Substantia nigra (tissue), 51 donors: ENCODE measurements at places on chromosomes 4 and X.

- no peak for DNase-seq
Measured at GRCh38 chr4:177671387-177671786, 229.2 kb upstream of the AGA start.

- DNase-seq, result no peak
Measured at GRCh38 chr4:77269505-77269904, 112.5 kb downstream of the CCNG2 start.

DNA sequence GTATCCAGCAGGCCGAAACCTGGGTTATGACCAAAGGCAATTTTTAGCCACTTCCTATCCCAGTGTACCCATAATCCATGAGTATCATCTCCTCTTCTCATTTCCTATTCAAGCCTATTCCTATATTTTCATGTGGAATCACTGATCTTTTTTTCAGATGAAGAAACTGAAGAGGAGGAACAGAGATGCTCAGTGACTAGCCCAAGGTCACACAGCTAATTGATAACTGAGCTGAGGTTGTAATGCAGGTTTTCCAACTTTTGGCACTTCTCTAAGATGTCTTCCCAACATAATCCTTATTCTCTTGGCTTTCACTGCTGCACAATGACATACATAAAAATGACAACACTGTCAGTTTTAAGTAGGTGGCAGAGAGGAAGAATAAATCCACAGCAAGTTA, 15.3 kb downstream of the GRIA3 start:
- no peak for DNase-seq

DNA sequence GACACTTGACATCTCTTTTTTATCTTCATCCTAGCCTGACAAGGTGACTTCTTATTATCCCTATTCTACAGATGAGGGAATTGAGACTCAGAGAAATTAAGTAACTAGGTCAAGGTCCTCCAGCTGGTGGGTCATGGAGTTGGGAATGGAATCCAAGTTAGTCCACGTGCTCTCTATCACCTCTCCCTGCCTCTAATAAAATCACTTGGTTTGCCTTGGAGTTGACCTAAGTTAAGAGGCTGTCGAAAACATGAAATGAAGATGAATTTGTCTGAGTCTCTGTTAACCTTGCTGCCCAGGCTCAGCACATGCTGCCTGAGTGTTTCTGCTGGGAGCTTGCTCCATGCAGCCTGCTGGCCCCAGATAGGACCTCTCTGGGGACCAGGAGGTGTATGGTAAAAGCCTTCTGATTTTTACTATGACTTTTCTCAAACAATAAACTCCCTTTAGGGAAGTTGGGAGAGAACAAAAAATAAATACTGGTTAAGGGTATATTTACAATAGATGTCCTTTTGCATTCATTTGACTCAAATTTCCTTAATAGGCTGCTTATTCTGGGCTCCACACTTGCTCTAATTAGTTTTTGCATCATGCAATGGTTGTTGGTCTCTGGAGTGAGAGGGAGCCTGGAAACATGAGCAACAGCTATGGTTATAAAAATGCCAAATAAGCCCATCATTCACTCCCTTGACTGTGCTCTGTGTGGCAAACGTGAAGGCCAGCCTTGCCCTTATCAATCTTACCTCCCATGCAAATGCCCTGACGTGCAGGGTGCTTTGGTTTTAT, 61.6 kb upstream of the DHX15 start:
- no peak for DNase-seq

DNA sequence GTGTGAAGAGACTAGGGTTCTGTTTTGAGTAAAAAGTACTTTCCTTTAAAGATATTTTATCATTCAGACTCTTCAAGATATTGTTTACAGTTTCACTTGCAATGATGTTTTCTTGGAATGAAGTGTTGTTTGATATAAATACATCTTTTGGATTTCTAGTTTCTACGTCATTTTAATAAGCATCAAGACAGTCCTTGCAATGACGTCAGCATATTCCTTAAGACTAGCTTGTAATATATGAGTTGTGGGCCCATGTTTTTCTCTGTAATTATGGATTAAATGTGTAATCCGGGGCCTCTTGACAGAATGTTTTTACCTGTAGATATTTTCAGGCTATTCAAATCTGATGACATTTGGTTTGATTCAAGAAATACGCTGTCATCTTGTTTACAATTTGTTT, 66.1 kb downstream of the RBMX2 start:
- DNase-seq, result no peak

- no peak for DNase-seq
Measured at GRCh38 chr4:57103051-57103450, 7.1 kb downstream of the IGFBP7 start.

GRCh38 chr4:179695175-179695574, 2252.9 kb upstream of the AGA start:
- DNase-seq, result no peak

DNA sequence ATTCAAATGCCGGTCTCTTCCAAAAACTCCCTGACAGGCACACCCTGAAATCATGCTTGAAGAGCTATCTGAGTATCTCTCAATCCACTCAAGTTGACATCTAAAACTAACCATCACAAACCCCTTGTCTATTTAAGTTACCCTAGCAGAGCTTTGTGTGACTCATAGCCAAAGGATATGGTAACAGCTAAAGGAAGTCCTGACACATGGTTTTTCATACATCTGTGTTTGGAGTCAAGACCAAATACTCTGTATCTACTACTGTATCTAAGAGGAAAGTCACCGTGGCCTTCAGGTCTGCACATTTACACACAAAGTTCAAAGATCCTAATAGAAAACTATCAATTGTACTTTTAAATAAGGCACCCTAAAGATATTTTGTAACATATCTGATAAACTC, 239.6 kb upstream of the VCX start:
- DNase-seq, result no peak

DNA sequence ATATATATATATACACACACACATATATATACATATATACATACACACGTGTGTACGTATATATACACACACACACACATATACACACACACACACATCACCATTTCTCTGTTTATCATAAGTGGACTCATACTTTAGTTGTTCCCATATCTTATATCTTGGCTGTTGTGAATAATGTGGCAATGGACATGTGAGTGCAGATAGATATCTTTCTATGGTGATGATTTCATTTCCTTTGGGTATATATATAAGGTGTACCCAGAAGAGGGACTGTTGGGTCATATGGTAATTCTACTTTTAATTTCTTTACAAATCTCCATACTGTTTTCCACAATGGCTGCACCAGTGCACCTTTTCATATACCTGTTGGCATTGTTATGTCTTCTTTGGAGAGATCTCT, 105.9 kb downstream of the LARP1B start:
- no peak for DNase-seq

DNA sequence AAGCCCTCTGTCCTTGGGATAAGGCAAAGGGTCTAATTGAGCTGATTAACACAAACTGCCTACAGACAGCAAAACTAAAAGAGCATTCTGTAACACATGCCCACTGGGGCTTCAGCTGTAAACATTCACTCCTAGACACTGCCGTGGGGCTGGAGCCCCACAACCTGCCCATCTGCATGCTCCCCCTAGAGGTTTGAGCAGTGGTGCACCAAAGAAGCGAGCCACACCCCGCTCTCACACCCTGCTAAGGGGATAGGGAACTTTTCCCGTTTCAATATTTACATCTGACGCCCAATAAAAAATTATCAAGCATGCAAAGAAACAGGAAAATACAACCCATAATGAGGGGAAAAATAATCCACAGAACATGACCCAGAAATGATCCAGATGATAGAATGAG, 46.9 kb upstream of the HSD17B10 start:
- no peak for DNase-seq

GRCh38 chr4:95984081-95984480, 144.2 kb downstream of the PDHA2 start:
- no peak for DNase-seq

DNA sequence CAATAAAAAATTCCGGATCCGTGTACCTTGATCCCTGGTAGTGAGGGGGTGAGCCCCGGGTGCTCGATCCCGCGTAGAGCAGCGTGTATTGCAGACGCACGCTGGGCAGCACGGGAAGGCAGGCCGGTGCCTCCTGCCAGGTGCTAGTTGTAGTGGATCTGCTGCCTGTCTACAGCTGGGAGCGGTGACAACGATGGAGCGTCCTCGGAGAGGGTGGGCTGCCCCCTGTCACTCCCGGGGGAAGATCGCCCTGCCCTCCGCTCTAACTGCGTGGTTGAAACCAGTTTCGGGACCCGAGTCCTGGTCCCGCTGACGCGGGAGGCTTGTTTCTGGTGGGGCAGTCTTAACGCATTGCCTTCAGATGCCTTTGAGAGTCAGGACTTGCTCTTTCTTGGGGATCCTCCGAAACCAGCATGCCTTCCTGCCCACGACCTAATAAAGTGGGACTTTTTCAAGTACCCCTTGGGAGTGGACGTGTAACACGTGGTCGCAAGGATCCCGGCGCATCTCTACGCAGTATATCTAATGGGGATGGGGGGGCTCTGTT, 2.7 kb upstream of the NKX6-1 start:
- DNase-seq, result no peak

DNA sequence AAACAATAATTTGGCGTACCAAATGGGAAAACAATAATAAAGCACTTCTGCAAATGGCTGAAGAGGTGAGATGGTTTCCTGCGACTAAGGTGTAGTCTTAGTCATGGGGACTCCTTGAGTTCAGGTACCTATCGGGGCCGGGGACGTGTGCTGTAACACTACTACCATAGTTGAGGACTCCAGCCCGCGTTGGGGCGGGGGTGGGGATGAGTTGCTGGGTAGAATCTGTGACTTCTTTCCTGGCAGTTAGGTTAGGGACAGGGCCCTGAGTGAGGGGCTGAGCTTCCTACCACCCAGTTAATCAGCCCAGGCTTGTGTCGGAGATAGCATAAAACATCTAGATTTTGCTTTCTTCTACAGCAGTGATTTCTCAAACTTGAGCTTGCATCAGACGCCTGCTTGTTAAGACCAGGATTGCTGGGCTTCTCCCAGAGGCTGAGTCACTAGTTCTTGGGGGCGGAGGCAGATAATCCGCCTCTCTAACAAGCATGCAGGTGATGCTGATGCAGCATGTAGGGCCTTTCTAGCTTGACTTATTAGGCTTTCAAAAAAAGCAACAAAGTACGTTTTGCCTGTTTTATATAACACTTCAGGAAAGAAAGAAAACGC, 30.2 kb downstream of the RBBP7 start:
- DNase-seq, result no peak

- no peak for DNase-seq
Measured at GRCh38 chr4:54100595-54101189, 729 bp downstream of the GSX2 start.
